ENCODE measurements at places on chromosomes 13 and 19.

DNA sequence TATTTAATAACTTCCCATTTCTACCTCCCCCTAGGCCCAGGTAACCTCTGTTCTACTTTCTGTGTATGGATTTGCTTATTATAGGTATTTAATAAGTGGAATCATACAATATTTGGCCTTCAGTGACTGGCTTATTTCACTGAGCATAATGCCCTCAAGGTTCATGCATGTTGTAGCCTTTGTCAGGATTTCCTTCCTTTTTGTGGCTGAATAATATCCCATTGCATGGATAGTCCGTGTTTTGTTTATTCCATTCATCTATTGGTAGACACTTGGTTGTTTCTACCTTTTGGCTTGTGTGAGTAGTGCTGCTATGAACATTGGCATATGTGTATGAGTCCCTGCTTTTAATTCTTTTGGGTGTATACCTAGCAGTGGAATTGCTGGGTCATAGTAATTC is 9.4 kb downstream of the HNRNPM start:
- DNase-seq = no peak

- no peak for DNase-seq
Measured at GRCh38 chr13:25463496-25463895, 91.7 kb downstream of the ATP8A2 start.

DNA sequence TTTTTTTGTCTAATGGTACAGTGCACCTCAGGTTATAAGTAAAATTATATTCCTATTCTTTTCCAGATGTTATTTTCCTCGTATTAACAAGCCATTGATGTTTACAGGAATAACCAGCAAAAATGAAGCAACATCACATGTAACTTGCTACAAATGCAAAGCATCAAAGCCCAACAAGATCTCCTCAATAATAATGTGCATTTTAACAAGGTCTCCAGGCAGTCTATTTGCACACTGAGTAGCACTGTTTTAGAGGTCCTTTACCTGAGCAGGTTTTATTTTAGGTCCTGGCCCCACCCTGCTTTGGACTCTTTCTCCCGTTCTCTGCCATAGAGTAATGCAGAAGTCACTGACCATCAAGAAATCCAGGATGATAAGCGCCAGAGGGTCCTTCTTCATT is 298.4 kb downstream of the FGF14 start:
- no peak for DNase-seq

- peak; percentile 19 for DNase-seq
Measured at GRCh38 chr13:40668335-40668734, 1.9 kb upstream of the FOXO1 start.

- no peak for DNase-seq
Measured at GRCh38 chr19:7674010-7675005, 2.6 kb upstream of the MCEMP1 start.

DNA sequence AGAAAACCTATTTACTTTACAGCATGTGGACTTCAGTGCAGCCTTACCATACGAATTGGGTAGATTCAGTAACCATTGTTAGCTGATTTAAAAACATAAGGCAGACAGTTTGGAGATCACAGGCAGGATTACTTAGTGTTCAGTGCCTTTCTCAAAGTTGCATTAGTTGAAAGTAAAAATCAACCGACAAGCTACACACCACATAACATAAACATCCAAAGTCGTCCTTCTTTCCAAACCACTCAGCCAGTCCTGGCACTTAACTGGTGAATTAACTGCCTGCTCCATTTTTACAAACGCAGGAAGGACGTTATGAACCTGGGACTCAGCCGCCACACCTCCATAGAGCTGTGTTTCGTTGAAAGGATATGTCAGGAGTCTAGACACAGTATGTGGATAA is 91.4 kb downstream of the COL4A1 start:
- no peak for DNase-seq

Measured in stimulated activated CD8-positive, alpha-beta memory T cell treated with anti-CD3 and anti-CD28 coated beads, Interleukin-15, amount 100 ng/mL, for 4 hours (primary cell).